ENCODE measurements at places on chromosomes 4 and X.

- DNase-seq: no peak
Observed at GRCh38 chr4:70945452-70946055, 43.4 kb downstream of the MOB1B start.

DNA sequence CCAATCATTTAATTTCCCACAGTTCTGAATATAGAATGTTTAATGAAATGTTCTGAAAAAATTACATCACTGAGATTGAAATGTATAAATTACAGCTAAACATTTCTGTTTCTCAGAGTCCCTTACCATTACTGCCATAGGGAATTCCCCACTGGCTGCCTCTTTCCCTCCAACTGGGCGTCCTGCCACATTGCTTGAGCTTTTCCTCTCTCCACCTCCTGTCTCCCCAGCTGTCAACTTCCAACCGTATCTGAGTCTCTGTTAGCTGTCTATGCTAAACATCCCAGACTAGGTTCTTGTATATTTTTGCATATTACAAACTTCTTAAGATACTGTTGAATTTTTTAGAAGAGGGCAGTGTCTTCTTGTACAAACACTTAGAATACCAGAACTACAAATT, 407.3 kb upstream of the SLIT2 start:
- DNase-seq: no peak

DNA sequence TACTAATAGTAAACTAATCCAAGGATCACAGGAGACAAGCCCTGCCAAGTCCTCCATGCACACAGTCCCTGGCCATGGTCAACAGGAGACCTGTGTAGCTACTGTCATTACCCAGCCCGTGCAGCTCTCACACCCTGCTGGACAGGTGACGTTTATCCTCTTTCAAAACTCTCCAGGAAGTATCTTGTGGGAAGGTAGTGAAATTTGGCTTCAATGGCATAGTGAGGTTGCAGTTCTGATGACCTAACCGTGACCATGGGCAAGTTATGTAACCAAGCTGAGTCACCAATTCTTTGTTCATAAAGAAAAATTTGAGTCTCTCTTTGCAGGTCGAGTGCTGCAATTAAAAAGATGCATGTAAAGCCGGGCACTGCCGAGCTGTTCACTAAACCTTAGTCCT, 11.3 kb upstream of the SLC2A9 start:
- DNase-seq: no peak

- DNase-seq: no peak
Observed at GRCh38 chr4:42489095-42489494, 91.8 kb downstream of the SHISA3 start.

DNA sequence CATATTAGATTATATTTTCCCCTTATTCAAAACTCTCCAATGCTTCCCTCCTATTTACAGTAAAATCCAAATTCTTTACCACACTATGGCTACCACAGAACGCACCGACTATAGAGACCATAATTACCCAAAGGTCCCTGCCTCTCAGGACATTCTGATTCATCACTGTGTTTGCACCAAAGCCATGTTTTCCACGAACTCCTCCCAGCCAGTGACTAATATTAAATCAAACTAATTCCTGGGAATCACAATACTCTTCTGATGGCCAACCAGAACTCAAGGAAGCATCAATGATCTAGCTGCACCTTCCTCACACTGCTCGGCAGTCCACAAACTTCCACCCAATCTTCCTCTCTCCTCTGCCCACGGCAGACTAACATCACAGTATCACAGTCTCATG, 24.2 kb upstream of the EDNRA start:
- no peak for DNase-seq

DNA sequence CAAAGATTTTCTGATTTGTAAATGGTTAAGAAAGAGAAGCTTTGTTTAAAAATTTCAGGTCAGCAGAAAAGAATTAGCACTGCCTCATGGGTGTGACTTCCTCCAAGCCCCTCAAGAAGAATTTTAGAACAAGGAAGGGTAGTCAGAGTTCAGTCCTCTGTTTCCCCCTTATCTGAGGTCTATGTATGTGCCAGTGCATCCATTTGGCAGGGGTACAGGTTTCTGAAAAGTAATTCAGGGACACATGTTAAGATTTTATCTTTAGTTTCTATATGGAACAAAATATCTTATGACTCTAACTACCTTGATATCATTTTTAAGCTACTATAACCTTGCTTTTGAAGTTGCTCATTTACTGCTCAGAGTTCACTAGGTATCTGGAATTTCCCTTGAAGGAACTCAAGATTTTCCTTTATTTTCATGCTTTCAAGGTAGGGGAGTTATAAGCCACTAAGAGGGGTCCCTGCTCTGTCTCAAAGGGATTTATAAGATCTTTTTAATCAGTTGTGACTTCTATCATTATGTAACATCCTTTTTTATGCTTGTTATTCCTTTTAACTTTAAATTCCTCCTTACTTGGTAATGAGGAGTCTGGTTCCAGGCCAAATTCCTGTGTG, 24.4 kb upstream of the PLK4 start:
- no peak for DNase-seq

DNA sequence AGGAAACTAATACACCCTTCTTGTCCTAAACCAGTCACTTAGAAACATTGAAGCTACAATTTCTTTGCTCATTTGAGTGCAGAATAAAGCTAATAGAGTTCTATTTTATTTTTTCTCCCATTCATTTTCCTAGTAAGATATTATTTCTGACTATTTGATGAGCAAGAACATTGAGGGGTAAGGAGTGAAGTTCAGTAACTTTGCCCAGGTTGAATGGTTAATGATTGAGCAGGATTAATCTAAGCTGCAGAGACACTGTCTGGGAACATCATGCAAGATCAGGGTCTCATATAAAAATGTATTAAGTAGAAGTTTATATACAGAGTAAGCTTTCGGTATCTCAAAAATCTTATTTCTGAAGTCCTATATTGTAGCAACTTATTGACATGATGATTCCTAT, 102.4 kb upstream of the LIMCH1 start:
- no peak for DNase-seq

DNA sequence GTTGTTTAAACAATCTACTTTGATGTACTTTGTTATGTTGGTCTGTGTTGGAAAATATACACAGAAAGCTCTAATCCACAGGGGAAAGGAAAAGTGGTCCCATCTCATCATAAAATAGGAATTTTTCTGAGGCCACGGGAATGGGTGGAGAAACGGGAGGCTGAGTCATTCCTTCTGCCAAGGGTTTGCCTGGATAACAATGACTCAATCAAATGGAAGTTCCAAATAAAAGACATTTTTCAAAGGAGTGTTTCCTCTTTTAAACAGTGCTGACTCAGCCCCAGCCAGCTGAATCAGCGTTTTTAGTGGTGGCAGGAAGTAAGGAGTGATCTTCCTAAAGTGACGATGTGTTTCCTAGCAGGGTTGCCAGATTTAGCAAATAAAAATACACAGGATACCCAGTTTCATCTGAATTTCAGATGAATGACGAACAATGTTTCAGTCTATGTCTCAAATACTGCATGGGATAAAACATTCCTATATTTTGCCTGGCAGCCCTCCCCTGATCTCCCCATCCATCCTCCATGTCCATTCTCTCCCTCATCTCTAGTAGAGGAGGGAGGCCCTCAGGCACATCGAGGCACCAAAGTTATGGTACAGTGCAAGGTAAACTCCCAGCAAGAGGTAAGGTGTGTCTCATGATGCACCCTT, 345.4 kb upstream of the GATB start:
- no peak for DNase-seq

DNA sequence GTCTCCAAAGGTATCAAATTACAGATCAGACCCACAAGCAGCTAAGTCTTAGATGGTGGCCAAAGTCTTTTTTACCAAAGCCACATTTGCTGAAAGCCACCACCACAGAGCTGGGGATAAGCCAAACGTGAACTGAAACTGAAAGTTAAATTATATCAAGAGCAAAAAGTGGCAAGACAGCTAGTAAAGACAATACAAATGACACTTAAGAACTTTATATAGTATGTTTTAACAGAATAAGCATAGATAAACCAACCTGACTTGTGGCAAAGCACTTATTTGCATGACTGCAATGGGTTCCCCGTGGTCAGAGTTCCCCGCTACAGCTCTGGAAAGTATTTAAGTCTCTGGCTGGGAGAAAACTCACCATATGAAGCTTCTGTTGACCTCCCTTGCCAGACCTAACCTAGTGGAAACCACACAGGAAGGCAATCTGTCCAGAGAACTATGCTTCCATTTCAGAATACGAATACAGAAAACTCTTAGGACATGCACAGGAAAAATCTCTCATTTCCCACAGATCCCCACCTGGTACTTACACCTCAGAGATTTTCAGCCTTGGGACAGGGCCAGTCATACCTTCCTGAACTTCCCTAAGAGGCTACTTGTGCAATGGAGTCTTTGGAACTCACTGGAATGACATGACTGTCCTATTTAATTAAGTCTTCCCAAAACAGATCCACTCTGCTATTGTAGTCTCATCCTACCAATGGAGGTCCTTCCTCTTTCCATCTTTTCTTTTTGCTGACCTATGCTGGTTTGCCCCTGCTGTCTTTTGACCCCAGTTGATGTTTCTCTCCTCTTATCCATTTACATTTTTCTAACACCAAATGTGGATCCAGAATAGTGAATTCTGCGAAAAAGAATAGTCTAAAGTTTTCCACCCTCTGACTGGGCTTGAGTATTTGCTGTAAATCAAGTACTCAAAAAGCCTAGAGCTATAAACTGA, 225.1 kb downstream of the NR3C2 start:
- no peak for DNase-seq

DNA sequence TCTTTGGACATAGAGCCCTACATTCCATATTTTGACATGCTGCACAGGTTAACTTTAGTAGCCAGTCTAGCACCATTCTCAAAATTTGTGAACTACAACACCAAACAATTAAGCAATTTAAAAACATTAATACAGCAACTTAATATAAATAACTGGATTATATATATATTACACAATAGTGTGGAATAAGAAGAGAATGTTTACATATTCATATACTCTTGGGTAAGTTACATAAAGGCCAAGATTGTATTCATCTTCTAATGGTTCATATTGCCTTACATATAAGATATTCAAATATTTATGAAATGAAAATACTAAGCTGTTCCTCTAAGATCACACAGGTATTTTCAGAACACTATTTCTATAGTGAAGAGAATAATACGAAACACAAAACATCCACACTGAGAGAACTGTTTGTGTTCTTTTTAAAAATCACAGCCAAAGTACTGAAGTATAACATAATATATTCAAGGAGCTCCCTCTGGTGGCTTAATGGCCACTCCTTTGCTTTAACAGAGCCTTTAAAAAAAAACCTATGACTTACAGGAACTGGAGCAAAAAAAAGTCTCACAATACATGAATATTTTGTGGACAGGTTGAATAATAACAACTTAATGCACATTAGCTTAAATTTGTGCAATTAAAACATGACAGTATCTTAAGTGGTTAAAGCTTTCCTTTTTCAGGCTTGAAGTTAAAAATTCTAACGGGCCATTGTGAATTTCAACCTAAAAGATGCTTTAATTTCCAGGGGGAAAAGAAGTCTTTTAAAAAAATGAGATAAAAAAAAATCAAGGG, 46.2 kb downstream of the NEK1 start:
- no peak for DNase-seq

DNA sequence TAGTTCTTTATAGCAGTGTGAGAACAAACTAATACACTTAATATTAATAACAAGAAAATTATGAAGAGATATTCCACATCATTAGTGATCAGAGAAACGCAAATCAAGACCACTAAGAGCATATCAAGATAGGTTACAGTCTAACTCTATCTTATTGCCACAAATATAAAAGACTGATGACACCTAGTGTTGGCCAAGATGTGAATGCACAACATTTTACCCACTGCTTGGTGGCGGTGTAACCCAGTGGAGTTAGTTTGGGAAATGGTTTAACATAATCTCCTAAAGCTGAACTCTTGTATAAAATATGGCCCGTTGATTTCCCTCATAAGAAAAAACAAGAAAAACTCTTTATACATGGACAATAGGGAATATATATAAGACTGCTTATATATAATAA, 92.4 kb downstream of the SLITRK2 start:
- DNase-seq: no peak

DNA sequence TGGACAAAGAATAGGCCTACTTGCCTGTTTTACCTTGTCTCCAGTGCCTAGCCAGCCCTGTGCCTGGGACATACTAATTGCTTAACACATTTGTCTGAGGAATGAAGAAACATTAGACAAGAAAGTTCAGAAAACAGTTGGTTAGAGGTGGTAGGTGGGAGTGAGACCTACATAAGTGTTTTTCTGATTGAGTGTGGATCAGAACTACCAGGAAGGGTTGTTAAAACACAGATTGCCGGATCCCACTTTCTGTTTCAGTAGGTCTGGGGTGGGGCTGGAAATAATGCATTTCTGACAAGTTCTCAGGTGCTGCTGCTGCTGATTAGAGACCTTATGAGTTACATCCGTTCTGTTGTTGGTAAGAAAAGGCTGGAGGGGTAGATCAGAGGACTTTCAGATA, 5.7 kb upstream of the JADE1 start:
- no peak for DNase-seq

- no peak for DNase-seq
Observed at GRCh38 chr4:81142744-81143143, 72.3 kb downstream of the PRKG2 start.

DNA sequence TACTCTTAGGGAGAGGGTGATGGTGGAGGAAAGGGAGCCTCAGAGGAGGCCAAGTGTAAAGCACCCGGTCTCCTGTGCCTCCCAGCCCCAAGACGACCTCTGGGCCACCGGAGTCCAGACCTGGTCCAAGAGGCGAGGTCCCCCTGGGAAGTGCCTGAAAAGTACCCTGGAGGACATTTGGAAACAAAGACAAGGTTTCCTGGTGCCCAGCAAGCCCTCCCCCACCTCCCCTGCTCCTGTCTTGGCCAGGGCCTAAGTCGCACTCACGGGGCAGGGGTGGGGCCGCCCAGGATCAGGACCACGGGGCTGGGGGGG, 532 bp upstream of the SH3BP2 start:
- DNase-seq: no peak

DNA sequence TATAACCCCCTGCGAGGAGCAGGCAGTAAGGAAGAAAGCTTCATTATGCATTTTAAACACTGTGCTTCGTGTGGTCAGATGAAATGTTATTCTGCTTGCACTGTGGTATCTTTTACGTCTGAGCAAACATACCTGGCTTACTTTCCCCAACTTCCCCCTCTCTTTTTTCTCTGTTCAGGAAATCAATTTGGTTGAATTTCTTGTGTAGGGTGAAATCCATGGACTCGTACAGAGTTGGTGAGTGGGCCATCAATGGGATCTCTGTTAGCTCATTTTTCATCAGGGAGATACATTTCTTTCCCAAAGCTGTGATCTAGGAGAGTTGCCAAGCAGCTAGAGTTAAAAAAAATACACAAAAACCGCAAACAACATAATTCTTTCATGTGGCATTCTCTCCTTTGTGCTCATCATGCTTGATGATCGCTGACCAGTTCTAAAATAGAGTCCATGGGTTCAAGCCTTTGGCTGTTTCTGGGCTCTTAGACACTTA, 98.5 kb downstream of the FRAS1 start:
- DNase-seq: no peak

DNA sequence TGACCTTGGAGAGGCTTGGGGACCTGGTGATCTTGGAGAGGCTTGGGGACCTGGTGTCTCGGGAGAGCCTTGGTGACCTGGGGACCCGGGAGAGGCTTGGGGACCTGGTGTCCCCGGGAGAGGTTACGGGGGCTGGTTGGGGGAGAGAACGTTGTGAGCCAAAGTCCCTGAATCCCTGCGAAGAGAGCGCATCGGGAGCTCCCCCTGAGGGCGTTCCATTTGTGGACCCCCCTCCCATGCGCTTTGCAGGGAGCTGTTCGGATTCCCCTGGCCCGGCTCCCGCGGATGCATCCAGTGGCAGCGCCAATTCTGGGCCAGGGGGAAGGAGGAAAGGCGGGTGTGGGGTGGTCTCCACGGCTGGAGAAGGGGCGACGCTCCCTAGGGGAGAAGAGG, 13.3 kb downstream of the SHOX start:
- no peak for DNase-seq

Data from activated CD8-positive, alpha-beta memory T cell treated with anti-CD3 and anti-CD28 coated beads, Interleukin-2, amount 50 U/mL, for 48 hours (primary cell).